H7 (cell line): ENCODE measurements at places on chromosomes 13 and 19.
A peak's percentile ranks its signal among the peaks of the same experiment; 100 is the strongest.

DNA sequence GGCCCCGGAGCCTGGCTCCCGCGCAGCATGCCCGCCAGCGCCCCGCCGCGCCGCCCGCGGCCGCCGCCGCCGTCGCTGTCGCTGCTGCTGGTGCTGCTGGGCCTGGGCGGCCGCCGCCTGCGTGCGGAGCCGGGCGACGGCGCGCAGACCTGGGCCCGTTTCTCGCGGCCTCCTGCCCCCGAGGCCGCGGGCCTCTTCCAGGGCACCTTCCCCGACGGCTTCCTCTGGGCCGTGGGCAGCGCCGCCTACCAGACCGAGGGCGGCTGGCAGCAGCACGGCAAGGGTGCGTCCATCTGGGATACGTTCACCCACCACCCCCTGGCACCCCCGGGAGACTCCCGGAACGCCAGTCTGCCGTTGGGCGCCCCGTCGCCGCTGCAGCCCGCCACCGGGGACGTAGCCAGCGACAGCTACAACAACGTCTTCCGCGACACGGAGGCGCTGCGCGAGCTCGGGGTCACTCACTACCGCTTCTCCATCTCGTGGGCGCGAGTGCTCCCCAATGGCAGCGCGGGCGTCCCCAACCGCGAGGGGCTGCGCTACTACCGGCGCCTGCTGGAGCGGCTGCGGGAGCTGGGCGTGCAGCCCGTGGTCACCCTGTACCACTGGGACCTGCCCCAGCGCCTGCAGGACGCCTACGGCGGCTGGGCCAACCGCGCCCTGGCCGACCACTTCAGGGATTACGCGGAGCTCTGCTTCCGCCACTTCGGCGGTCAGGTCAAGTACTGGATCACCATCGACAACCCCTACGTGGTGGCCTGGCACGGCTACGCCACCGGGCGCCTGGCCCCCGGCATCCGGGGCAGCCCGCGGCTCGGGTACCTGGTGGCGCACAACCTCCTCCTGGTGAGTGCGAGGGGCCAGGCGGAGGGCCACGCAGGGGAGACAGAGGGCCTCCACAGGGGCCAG lies at the start of gene KL:
TSS of gene KL (plus strand) at position 10 of the 909 bp plus-strand sequence. CDS start at position 28, 18 bp downstream.
- DNase-seq = peak; percentile 75

DNA sequence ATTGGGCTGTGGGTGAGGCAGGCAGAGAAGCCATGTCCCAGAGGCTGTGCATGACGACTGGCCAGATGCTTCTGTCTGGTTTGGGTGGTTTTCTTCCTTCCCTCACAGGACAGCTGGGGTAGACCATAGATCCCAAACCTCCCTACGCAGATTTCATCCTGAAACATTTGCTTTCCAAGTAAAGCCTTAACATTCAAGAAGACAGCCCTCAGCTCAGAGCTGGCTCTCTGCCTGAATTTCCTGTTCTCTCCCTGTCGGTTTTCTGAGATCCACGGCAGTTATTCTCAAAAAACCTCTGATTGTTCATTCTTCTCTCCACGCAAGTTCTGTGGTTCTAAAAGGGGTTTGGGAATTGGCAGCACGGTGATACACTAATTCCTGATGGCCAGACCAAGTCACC lies 25.3 kb downstream of the UQCRFS1 start:
- DNase-seq = no peak

DNA sequence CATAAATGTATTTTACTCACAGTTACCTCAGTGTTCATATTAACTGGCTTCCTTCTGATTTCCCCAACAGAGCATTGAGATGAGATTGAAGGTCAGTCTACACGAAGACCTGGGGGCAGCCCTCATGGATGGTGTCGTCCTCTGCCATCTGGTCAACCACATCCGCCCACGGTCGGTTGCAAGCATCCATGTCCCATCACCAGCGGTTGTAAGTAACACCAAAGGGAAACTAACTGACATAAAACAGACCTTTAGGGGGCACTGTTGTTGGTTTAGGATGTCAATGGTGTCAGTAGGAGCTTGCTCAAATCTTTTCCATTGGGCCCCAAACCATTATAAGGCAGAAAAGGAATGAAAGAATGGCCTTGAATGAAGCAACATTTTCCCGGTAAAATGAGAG lies 68.2 kb downstream of the ESD start:
- DNase-seq = peak; percentile 37

GRCh38 chr13:98582947-98583346 lies 6.0 kb upstream of the STK24 start:
- DNase-seq = no peak

GRCh38 chr13:83895994-83896580 lies 13.8 kb upstream of the SLITRK1 start:
- DNase-seq = no peak

- DNase-seq = no peak
Observed at GRCh38 chr19:50190439-50190891, 13.0 kb upstream of the MYH14 start.

GRCh38 chr19:57280962-57281400 lies 696 bp downstream of the ZNF460 start:
- no peak for DNase-seq
